WTC11 (cell line): ENCODE measurements at places on chromosomes 11 and 22. TPM values are rescaled to one million over a fixed set of nuclear protein-coding genes. Genes with fewer than 3 reads are reported as not detected.

- H3K36me3 ChIP-seq: no peaks in the 10 kb centered on the region
- H3K4me3 ChIP-seq: no peak overlapping the region
- no peak for DNase-seq
- H3K27ac ChIP-seq: peak overlapping the region; percentile 80; the same call in 1 of the 2 replicates
- no peaks in the 10 kb centered on the region for H3K27me3 ChIP-seq
These were observed 30.7 kb downstream of the ST3GAL4 start for GRCh38 chr11:126385991-126386728.

- DNase-seq: no peak
- H3K36me3 ChIP-seq: no peaks in the 10 kb centered on the region
- no peak overlapping the region for H3K4me3 ChIP-seq
These were observed 99.4 kb upstream of the MTMR2 start for GRCh38 chr11:96023275-96023674.

DNA sequence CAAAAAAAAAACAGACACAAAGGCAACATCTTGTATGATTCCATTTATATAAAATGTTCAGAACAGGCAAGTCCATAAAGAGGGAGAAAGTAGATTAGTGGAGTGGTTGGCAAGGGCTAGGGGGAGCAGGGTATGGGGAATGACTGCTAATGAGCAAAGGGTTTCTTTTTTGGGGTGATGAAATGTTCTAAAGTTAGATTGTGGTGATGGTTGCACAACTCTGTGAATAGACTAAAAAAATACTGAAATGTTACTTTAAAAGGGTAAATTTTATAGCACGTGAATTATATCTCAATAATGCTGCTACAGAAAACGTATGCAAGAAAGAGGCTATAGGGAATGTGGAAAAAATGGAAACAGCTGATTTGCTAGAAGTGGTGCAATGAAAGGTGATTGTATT, 155.1 kb downstream of the TENM4 start:
- no peak overlapping the region for H3K4me3 ChIP-seq
- no peak overlapping the region for H3K27ac ChIP-seq
- peaks cover 8% of the 10 kb centered on the region; the same call in 1 of the 2 replicates for H3K36me3 ChIP-seq
- no peaks in the 10 kb centered on the region for H3K27me3 ChIP-seq

GRCh38 chr22:19591568-19591967, 67.4 kb upstream of the CLDN5 start:
- H3K27ac ChIP-seq: no peak overlapping the region
- H3K4me3 ChIP-seq: no peak overlapping the region
- DNase-seq: no peak
- H3K4me1 ChIP-seq: peaks cover 5% of the 10 kb centered on the region; the same call in 1 of the 2 replicates

- no peaks in the 10 kb centered on the region for H3K36me3 ChIP-seq
- H3K27me3 ChIP-seq: no peaks in the 10 kb centered on the region
- no peak for DNase-seq
- H3K27ac ChIP-seq: no peak overlapping the region
- H3K4me1 ChIP-seq: peaks cover 3% of the 10 kb centered on the region; the same call in 1 of the 2 replicates
These were observed 108.9 kb downstream of the MORC2 start for GRCh38 chr22:30859714-30860095.

DNA sequence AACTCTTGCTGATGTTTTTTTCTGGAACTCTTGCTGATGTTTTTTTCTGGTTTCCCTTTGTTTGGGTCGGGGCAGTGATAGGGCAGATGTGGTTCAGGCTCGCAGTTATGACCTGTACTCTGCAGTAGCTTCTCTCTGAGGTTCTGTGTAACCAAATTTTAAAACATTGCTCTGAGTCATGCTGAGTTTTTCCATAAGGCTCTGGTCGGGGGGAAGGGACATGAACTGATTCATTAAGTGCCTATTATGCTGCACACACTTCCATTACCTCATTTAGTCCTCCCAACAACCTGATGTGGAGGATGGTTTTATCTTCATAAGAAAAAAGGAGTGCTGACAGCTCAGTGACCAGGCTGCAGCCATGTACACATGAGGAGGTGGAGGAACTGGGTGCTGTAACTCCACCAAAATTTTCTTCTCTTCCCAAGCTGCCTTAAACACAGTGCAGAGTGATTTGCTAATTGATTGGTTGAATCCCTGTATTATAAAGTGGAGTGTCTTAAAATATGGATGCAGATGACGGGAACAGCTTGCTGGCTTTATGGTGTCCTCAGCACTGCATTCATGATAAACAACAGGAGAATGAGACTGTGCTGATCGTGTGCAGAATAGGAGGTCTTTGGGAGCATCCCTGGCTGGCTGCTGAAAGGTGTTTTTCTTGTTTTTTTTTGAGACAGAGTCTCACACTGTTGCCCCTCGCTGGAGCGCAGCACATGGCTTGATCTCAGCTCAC, 19.1 kb downstream of the TNRC6B start:
- H3K27ac ChIP-seq: peak overlapping the region; percentile 86
- H3K36me3 ChIP-seq: no peaks in the 10 kb centered on the region

The OR4D11 gene
- total RNA-seq: not detected in 3 replicates
